ENCODE measurements at places on chromosomes 3 and 15.

DNA sequence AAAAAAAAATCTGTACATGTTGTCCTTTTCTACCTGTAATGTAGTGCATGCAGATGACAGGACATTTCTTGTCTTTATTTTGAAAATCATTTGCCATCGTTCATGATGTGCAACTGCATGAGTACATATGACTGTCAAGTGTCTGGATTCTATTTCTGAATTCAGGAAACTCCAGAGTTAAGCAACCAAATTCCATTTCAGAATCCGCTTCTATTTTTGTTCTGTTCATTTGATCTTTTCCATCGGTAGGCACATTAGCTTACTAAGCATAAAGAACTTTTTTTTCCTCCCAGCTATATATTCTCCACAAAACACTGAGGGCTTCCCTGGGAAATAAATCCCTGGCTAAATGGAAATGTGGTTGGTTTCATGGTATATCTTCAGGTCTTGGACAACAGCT is 365.6 kb downstream of the PTPRG start:
- no peak for DNase-seq

GRCh38 chr3:181687190-181687589 is 24.5 kb upstream of the SOX2 start:
- no peak for DNase-seq

- no peak for DNase-seq
These were observed 124.4 kb upstream of the SLC2A2 start for GRCh38 chr3:171150945-171151344.

DNA sequence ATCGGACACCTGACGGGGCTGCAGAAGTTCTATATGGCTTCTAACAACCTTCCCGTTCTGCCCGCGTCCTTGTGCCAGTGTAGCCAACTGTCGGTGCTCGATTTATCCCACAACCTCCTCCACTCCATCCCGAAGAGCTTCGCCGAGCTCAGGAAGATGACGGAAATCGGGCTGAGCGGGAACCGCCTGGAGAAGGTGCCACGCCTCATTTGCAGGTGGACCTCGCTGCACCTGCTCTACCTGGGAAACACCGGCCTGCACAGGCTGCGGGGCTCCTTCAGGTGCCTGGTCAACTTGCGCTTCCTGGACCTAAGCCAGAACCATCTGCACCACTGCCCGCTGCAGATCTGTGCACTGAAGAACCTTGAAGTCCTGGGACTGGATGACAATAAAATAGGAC is 9.8 kb upstream of the LRRC34 start:
- DNase-seq = no peak

- no peak for DNase-seq
These were observed 74.0 kb downstream of the TFRC start for GRCh38 chr3:196007744-196008335.

DNA sequence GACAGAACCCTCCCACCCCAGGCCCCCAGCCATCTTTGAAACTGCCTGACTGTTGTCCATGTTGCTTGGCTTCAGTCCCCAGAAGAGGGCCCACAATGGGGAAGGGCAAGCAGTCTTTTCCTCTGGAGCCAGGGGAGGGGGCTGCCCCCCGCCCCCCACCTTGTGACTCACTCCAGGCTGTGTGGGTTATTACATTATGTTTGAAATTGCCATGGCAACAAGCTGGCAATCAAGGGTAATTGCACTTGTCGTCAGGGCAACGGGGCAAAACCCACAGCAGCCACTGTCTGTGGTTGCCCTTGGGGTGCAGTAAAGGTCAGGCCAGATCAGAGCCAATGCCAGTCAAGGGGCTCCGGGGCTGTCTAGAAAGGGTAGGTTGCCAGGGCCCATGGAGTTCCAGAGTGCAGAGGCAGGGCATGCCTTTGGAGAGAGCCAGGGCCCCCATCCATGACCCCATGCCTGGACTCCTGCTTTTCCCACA is 3.1 kb upstream of the CAMKV start:
- DNase-seq = no peak

- no peak for DNase-seq
These were observed 17.8 kb downstream of the ITGA11 start for GRCh38 chr15:68414206-68414555.

- DNase-seq = no peak
These were observed 199.6 kb upstream of the LYSMD4 start for GRCh38 chr15:99932676-99933402.

DNA sequence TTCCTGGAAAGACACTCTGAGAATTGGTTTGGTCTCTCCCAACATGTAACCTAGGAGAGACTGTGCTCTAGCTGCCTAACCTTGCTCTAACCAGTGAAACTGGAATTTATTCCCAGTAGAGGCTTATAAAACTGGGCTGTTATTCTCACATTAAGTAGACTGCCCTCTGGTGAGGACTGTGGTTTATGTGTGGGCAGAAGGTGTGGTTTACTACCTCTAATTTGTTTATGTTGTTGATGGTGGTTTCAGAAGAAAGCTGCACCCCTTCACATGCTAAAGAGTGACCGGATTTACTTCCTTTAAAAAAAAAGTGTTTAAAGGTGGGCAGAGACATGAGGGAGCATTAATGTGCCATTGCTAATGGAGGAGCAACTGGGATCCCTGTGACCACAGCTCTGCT is 273.2 kb downstream of the MECOM start:
- DNase-seq = no peak

DNA sequence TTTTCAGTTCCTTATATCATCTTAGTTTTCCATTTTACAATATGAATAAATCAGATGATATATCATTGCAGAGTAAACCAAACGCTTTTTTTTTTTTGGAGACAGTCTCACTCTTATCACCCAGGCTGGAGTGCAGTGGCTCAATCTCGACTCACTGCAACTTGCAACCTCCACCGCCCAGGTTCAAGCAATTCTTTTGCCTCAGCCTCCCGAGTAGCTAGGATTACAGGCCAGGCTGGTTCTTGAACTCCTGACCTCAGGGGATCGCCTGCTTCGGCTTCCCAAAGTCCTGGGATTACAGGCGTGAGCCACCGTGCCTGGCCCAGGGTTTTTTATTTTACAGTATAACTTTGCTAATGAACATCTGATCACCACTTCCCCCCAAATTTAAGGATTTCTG is 5.9 kb upstream of the EBLN2 start:
- DNase-seq = no peak

- DNase-seq = no peak
These were observed 49.2 kb upstream of the MAP3K13 start for GRCh38 chr3:185313693-185314246.

- DNase-seq = peak; percentile 80
These were observed 30.0 kb upstream of the NR2E3 start for GRCh38 chr15:71780115-71780976.

DNA sequence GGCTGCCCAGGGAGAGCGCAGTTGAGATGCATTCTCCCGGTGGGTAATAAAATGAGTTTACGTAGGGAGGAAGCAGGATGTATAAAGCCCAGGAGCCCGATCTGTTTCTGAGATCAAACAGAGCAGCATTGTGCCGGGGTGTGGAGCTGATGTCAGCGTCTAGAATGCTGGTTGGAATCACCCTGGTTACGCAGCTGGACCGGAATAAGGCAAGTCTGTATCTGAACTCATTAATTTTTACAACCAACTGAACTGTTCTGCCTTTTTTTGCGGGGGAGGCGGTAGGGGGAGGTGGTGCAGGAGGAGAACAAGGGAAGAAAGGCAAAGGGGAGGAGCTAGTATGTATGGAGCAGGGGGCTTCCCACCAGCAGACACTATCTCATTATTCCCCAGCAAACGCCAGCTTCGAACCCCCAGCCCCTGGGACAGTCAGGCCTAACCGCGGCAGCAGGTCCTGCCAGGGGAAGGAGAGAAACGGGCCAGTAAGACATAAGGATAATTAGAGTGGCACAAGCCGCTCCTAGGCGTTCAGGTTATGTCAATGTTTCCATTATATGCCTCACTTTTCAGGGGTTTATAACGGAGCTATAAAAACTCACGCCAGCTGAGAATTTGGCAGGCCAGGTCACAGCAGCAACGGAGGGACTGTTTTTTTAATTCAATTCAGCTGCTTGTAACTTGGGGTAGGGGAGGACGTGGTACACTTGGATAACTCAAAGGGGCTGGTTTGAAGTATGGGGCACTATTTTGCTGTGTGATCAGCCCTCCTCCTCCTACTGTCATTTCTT is 175.3 kb upstream of the HES1 start:
- no peak for DNase-seq

GRCh38 chr3:111584744-111585143 is 10.4 kb downstream of the ZBED2 start:
- no peak for DNase-seq

DNA sequence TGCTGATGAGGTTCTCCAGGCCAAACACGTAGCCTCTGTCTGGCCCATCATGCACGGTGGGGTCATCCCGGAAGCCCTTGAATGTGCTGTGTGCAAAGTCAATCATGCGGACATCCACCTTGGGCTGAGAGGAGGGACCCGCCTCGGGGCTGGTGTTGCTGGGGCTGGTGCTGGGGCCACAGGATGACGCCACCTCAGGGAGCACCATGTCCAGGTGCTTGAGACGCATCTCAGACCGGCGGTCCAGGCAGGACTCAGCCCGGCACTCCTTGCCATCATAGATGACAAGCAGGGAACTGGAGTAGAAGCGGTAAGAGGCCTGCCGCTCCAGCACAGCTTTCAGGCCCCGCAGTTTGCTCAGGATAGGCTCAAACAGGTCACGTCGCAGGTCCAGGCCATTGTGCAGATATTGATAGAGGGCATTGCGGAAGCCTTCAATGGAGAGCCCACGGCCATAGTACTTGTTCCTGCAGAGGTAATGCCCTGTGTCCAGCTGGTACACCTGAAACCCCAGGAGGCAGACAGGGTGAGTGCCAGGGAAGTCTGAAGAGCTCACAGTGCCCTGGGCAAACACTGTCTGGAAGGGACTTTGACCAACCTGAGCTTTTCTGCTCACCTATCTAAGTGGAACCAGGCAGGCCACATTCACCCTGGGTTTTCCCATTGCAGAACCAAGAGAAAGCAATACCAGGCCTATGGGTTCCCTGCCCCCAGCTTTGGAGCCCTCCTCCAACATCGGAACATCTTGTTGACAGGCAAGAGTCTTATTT is 3.6 kb upstream of the GMPPB start:
- no peak for DNase-seq
